ENCODE measurements at places on chromosomes 5 and 9.

DNA sequence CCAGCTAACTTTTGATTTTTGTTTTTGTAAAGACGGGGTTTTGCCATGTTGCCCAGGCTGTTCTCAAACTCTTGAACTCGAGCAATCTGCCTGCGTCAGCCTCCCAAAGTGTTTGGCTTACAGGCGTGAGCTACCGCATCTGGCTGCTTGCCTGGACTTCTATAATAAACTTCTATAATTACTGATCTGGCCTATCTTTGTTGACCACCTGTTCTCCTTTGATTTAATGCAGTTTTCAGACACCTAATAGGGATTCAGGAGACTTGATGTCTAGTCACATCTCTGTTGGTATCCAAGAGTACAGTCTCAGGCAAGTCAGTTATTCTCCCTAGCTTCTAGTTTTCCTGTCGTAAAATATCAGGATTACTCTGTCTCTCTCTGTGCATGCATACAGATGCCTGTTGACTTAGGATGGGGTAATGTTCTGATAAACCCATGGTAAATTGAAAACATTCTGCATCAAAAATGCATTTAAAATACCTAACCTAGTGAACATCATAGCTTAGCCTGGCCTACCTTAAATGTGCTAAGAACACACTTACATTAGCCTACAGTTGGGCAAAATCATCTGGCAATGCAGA lies 51.5 kb upstream of the NR3C1 start:
- DNase-seq: no peak

GRCh38 chr5:172038167-172038566 lies 31.7 kb upstream of the FBXW11 start:
- no peak for DNase-seq

- DNase-seq: no peak
Measured at GRCh38 chr9:98572054-98572627, 136.6 kb downstream of the GABBR2 start.

GRCh38 chr5:59193616-59194319 lies 610.9 kb downstream of the RAB3C start:
- DNase-seq: peak; percentile 96

GRCh38 chr5:148443998-148444397 lies 60.2 kb downstream of the FBXO38 start:
- DNase-seq: peak; percentile 31

DNA sequence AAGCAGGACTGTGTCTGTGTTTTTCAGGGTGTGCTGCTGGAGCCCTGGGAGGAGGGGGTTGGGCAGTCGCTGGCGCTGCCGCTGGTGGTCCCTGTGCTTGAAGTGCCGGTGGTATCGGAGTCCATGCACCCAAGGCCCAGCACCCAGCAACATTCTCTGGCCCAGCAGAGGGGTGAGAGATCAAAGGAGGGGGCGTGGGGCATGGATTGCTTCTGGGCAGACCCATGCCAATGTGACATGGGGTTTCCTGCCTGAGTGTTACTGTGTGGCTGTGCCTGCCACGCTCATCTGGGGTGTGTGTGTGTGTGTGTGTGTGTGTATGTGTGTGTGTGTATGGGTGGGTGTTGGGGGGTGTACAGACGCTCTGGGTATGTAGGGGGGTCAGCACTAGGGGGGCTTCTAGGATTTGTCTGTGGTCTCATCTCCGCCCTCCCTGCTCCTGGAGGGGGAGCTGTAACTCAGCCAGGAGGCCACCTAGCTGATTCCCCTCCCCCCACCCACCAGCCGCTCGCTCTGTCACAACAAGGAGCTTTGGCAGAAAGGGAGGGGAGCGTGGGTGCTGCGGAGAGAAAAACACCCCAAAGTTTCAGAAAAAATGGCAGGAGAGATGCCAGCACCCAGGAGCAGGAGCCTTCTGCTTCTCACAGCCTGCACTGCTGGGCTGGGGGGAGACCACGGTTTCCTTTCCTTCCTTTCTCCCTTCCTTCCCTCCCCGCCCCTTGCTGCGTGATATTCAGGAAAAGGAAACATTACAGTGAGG lies 35.9 kb upstream of the HSPA9 start:
- DNase-seq: no peak

GRCh38 chr9:123871781-123872180 lies 58.1 kb downstream of the DENND1A start:
- DNase-seq: no peak

DNA sequence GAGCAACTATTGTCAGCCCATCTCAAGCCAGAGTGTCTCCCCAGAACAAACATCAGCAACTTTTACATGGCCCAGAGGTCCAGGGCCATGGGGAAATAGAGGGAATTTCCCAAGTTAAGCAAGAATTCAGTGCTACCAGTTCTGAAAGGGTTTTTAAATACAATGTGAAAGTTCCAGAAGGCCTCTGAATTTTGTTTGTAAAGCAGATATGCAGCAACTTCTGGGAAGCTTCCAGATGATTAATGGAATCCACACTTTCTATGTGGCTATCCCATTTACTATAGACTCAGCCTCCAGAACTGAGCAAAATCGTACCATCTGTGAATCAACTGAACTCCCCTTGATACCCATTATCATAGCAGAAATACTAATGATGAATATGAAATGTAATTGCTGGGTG lies 93.8 kb downstream of the FEM1C start:
- peak; percentile 89 for DNase-seq

DNA sequence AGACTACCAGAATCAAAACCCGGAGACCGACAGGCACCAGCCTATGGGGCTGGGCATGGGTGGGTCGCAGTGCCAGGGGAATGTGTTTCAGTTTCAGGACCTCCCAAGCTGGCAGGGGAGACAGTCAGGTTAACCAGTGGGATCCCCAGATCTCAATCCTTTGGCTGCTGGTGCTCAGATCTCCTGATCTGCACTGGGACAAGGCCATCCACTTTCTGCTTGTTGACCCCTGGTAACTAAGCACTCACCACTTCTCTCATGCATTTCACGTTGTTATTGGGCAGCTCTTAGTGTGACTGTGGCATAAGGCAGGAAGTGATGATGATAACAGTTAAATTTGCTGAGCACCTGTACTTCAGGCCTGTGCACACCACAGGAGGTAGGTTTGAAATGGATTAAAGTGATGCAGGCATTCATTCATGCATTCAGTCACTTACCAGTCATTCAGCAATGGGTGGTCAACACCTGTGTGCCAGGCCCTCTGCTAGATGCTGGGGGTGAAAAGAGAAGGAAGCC lies 42.1 kb upstream of the STXBP1 start:
- no peak for DNase-seq

All from AG09309 (cell line).